ENCODE measurements at places on chromosomes 5 and 9.

- DNase-seq = no peak
Measured at GRCh38 chr9:89444925-89445765, 52.8 kb downstream of the SEMA4D start.

- no peak for DNase-seq
Measured at GRCh38 chr5:173736923-173737412, 120.5 kb upstream of the BOD1 start.

- peak; percentile 5 for DNase-seq
Measured at GRCh38 chr5:171450423-171451331, 31.2 kb downstream of the FGF18 start.

DNA sequence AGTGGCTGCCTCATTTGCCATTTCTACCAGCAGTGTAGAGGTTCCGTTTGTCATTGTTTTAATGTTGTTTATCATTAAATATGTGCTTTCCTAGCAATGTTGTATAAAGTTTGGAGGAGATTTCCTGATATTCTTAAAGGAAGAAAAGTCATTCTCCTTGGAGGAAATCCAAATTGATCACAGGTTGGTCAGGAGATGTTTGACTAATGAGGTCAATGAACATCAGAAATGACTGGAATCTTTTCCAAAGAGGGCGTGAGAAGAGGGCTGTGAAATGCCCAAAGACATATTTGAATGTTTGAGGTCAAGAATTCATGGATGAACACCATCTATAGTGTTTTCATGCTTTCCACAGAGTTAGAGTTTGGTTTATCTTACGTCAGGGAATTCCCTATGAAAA is 471.3 kb downstream of the MAT2B start:
- no peak for DNase-seq

GRCh38 chr5:100855295-100855694 is 47.8 kb downstream of the ST8SIA4 start:
- DNase-seq = no peak

- DNase-seq = no peak
Measured at GRCh38 chr9:128916204-128916603, 4.6 kb upstream of the PHYHD1 start.

DNA sequence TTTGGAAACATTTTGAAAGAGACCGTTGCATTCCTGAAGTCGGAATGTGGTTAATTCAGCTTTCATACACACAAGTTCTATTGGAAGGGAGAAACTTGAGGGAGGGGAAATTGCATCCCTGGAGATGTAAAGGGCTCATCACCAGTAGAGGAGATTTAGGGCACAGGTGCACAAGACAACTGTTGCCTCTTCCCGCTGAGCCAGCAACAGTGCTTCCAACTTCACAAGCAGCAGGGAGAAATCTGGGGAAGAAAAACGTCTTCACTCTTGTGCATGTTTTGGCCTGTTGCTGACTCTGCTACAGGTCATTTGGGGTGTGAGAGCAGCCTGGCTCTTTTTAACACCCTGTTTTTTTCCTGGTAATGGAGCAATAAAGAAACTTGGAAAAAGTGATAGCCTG is 277.9 kb downstream of the GAS1 start:
- DNase-seq = no peak

DNA sequence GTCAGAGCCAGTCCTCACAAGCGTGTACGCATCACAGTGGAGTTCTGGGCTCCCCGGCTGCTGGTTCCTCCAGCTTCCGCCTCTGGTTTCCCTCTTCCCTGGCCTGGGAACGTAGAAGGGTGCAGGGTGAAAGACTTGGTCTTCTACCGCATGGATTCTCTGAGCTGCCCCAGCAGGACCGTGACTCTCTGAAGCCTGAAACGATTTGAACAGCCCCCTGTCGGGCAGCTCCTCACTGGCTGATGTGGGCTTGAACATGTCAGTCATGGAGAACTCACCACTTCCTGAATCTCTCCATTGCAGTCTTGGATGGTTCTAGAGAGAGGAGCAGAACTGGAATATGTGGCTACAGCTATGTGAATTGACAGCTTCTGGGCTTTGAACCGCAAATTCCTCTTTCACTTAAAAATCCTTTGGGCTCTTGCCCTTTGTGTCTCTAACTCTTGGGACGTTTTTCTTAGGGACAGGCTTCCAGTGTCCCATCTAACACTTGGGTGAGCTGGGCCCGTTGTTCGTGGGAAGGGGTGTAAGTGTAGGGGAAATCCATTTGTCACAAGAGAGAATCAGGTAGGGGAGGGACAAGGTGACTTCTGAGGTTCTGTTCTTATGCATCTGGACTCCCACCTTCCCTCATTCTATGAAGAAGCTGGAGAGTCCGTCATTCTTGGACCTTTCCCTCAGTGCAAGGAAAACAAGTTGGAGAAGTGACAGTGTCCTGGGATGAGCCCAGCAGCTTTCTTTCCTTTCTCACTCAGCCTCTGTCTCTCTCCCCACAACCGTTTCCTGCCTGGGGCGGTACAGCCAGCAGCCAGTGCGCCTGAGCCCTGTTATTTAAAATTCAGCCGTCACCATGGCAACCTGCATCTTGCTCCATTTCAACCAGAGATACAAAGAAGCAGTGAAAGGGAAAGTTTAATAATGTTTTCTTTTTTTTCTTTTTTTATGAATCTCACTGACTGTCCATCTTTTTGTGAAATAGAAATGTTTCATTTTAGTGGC is 84.7 kb downstream of the PTTG1 start:
- DNase-seq = no peak

- no peak for DNase-seq
Measured at GRCh38 chr9:99105152-99106043, 485 bp downstream of the TGFBR1 start.

DNA sequence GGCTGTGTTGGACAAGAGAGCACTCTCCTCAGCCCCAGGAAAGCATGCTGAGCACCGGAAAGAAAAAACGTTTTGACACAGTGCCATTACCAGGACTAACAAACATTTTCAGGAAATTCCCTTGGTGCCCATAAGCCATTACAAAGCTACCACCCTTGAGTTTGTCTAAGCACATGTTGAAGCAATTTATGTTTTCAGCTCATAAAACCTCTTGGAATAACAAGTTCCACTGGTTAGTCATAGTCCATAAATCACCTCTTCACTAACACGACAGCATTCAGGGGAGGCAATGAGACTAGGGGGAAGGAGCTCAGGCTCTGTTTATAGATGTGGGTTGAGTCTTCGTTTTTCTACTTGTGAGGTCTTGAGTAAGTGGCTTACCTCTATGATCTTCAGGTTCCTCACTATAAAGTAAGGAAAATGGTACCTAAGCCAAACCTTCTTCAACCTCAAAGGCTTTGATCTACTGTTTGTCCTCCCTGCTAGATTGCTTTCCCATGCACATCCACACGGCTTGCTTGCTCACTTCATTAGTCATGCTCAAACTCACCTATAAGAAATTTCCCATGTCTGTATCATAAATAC is 65.4 kb downstream of the DRD1 start:
- no peak for DNase-seq

GRCh38 chr5:67983251-67984110 is 232.1 kb upstream of the PIK3R1 start:
- peak; percentile 59 for DNase-seq

DNA sequence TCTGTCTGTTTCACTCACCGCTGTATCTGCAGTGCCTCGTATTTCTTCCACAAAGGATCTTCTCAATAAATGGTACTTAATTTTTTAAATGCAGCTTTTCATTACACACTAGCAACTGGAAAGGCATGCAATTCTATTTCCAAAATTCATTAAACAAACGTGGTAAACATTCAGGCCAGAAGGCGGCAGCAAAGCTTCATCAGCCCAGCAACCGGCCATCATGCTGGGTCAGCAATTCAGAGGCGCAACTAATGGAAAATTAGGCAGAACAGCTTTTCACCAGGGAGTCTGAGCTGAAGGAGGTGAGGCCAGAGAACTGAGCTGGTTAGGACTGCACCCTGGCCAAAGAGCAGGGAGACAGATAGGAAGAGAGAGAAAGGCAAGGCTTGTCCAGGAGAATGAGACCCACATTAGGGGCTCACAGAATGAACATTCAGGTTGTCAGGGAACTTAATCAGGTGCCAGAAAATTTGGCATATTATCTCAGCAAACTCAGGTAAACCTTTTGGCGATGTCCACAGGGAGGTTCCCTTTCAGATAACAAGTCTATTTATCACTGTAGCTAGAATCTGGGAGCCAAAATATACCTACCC is 17.7 kb upstream of the RNF180 start:
- DNase-seq = no peak

DNA sequence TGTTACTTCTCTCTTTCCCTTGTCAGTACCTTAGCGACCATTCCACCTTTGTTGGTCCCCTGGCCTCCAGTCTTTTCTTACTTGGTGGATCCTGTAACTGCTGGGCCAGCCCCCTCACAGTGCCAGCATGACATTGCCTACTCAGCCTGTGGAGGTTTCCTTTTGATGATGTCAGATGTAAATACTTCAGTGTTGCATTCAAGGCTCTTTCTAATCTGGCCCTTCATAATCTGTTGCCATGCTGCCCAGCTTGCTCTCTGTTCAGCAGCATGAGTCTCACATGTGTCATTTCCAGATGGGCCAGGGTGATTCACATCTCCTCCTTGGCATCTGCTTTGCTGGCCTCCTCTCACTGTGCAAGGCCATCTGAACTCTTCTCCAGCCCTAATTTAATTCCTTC is 57.1 kb downstream of the MAST4 start:
- no peak for DNase-seq

DNA sequence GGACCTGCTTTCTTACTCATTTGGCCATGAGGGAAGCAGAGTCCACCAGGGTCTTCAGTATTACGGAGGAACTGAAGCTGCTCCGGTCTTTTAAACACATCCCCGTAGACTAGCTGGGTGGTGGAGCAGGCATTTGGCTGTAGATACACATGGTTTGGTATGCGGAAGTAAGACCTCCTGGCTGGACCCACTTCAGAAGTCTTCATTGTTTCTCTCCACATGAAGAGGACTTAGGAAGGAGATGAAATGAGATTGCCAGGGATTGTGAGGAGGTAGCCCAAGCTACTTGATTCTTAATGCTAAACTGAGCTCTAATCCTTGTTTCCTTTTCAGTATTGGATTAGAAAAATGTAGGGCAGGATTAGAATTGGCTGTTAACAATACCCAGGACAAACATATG is 32.9 kb downstream of the STXBP1 start:
- no peak for DNase-seq

DNA sequence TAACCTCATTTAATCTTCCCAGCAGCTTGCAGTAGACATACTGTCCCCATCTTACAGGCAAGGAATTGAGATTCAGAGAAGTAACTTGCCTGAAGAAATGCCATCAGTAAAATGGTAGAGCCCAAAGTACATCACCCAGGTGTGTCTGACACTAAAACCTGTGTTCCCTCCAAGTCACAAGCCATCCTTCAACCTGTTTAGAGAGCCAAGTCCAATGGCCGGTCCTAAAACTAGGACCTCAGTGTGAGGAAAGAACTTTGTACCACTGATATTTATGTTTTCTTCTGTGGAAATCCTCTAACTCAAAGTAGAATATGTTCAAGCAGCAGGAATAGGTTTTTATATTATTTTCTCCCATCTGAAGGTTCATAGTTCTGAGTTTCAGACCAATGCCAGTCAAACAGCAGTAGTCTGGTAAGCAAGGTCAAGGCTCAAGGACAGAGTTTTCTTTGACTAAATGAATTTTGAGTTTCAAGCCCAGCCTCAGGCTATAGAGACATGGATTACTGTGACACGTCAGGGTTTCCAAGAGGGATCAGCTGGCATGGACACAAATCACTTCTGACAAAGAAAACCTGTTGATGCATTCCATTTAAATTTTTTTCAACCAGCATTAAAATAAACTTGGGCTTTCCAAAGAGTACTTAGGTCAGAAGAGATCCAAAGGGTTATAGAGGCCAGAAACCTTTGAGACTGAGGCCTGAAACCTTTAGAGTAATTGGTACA is 80.9 kb upstream of the PLPP6 start:
- no peak for DNase-seq

DNA sequence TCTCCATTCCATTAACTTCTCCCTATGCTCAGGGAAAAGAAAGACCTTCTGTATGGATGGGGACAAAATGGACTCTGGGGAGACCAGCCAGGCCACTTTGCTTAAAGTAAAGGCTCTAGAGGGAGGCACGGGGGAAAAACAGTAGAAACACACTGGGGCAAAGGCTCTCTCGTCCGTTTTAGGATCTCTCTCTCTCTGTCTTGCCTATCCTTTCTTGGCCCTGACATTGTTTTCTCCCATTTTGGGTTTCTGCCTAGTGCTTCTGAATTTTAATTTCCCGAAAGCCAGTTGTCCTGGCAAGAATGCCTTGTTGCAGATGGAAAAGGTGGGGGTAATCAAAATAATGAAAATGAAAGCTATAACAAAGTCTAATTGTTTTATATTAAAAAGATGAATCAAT is 28.2 kb downstream of the NMUR2 start:
- DNase-seq = no peak

GRCh38 chr9:114878879-114879564 is 51.4 kb downstream of the TNFSF8 start:
- no peak for DNase-seq

GRCh38 chr5:97009212-97009898 is 73.5 kb downstream of the LNPEP start:
- no peak for DNase-seq

DNA sequence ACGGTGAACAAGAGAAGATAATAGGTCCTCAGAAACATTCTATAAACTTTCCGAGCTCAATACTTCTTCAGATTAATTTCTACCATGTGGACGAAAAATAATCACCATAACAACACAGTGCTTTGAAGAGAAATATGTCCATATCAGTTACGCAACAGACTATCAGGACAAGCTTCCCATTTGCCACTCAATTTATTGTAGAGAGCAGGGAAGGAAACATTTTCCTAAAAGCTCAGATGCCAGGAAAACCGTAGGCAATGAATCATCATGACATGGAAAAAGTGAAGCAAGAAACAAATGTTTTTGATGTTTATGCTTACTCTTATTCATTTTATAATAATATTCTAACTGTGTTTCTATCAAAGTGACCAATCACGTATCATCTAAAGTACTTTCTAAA is 87.6 kb downstream of the S1PR3 start:
- no peak for DNase-seq

GRCh38 chr5:109998726-109999125 is 309.0 kb downstream of the MAN2A1 start:
- DNase-seq = no peak

GRCh38 chr5:143908959-143909358 is 97.0 kb downstream of the HMHB1 start:
- DNase-seq = no peak

DNA sequence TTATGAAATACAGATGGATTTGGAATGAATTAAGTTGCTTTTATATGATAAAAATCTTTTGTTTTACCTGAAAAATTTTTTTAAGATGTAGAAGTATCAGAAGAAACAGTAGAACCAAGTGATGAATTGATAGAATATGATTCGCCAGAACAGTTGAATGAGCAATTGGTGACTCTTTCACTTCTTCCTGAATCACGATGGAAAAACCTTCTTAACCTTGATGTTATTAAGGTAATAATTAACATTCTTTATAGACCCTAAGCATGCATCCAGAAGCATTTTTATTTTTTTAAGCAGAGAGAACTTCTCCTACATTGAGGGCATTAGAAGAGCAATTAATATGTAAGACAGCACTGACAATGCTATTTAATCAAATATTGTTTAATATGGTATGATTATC is 28.8 kb downstream of the WDR36 start:
- DNase-seq = no peak

GRCh38 chr9:77127071-77127470 is 50.3 kb upstream of the VPS13A start:
- no peak for DNase-seq

- no peak for DNase-seq
Measured at GRCh38 chr5:158838781-158839180, 260.9 kb downstream of the EBF1 start.
